ENCODE measurements at places on chromosomes 6 and 20.

GRCh38 chr6:63634630-63635029 lies 972 bp upstream of the PHF3 start:
- DNase-seq: no peak

DNA sequence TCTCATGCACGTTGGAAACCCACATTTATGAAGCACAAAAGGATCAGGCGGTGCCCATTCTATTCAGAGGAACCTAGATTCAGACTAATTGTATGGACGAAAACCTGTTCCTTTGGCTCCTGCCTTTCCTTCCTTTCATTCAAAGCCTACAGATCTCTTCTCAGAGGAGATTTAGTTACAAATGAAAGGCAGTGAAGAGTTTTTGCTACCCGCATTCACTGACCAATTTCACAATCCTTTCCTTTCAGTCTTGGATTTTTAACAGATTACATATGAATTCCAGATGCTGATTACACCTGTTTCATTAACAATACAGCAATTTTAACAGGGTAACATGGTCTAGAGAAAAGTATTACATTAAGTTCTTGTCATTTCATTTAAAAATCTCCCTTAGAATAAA lies 32.0 kb downstream of the TMEM242 start:
- no peak for DNase-seq

GRCh38 chr6:26315274-26315673 lies 49.7 kb upstream of the BTN3A2 start:
- DNase-seq: no peak

DNA sequence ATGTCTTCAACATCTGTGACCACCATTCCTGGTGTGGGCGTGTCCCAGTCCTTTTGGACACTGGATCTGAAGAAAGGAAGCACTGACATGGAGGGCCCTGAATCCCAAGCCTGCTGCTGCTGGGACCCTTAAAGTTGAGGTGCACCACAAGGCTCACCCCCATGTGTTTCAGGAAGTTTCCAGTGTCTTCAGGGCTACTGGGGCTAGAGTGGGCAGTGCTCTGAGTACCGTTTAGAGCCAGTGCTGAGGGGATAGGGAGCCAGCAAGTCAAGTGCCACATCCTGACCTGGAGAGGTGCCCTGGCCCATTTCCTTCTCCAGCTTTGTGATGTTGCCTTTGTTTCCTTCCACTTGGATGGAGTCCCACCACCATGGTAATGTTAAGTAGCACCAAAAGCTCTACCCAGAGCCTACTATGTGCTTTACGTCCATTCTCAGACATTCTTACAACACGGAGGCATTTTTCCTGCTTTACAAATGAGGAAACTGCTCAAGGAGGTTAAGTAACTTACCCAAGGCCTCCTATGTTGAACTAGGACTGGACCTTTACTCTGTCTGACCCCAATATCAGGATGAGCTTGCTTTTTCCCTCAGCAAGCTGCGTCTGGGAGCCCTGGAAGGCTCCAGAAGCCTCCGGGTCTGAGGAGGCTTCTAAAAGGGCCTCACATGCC lies 552 bp upstream of the DEF6 start:
- DNase-seq: no peak

DNA sequence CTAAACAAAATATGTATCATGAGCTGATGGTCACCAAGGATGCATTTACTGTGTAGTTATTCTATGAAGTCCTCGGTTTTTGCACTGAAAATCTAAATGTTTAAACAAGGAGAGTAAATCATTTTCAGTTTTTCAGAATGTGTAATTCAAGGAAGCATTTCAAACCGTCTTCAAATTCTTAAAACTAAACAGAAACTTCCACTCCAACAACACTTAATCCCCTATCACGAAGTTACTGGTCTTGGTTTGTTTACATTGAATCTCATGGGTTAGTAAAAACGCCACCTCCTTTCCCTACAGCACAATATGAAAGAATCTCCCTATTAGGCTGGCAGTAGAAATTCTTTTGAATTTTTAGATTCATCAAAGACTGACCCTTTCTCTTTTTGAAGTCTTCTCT lies 192.9 kb downstream of the AIG1 start:
- no peak for DNase-seq

DNA sequence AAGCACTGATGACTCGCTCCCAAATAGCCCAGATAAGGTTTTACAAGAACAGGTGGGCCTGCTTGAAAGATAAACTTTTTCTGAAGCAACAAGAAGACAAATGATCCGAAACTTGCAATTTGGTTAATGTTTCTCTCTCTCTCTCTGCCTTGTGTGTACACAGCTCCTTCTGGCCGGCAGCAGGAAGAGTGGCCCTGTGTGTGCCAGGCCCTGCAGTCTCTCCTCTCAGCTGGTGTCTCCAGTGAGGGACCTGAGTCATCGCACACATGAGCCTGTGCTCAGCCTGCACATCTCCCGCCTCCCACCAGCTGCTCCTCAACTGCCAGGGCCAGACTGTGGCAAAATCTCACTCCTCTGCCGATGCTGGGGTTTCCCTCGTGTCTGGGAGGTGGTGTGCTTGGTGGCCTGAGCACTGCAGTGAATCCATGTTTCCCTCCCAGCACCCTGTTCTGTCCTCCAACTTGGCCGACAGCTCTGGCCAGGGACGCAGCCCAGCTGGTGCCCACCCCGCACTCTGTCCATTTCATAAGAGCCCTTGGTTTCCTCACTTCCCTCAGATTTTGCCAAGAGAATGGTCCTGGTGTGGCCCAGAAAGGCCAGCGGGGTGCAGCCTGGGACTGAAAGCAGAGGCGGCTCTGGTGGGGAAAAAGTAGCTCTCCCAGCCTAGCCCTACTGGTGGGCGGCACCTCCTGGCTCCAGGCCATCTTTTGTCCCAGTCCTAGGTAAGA lies 49.4 kb downstream of the ERMARD start:
- peak; percentile 36 for DNase-seq

DNA sequence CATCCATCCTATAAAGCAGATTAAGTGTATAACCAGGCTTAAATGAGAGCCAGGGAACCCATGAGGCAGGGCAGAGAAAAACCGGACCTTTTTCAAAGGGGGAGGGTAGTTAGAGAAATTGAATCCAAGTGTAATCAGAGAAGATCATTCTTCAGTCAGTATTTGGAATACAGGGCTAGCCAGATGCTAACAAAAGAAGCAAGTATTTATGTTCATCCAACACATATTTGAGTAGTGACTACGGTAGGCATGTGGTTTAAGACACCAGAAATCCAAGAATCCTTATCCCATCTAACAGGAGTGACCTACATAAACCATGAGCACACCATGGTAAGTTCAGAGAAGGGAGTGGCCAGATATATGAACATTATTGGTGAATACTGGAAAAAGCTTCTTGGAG lies 46.8 kb upstream of the FAM83C start:
- peak; percentile 97 for DNase-seq

GRCh38 chr6:141403103-141403502 lies 729.6 kb upstream of the GJE1 start:
- DNase-seq: no peak

- no peak for DNase-seq
Measured at GRCh38 chr6:114140416-114140815, 169.5 kb upstream of the HDAC2 start.

GRCh38 chr6:105211831-105212230 lies 32.0 kb upstream of the POPDC3 start:
- no peak for DNase-seq

- peak; percentile 35 for DNase-seq
Measured at GRCh38 chr6:42403421-42403820, 48.3 kb downstream of the TRERF1 start.

DNA sequence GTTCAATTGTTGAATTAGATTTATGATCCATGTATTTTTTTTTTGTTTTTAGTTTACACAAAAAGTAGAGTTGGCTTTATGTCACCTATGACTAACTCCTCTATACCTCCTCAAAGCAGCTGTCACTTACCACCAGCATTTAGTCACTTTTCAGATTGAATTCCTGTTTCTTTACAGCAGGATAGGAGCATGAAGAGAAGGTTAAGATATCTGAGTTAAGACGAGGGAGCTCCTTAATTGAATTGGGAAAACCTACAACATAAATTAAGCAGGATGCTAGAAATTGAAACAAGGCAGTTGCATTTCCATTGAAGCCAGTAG lies 237.2 kb downstream of the FARS2 start:
- no peak for DNase-seq

DNA sequence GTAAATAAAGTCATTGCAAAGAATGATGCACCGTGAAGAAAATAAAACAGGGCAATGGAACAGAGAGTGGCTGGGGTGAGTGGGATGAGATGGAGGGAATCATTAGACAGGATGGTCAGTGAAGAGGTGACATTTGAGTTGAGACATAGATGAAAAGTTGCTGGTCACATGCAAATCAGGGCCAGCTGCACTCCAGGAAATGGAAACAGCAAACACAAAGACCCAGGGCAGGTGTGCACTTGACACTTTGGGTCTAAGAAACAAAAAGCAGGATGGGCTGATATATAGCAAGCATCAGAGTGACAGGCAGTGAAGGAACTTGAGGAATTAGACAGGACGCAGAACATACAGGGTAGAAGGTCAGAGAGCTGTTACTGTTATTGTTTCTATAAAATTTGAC lies 171.5 kb upstream of the RIPOR2 start:
- DNase-seq: no peak

DNA sequence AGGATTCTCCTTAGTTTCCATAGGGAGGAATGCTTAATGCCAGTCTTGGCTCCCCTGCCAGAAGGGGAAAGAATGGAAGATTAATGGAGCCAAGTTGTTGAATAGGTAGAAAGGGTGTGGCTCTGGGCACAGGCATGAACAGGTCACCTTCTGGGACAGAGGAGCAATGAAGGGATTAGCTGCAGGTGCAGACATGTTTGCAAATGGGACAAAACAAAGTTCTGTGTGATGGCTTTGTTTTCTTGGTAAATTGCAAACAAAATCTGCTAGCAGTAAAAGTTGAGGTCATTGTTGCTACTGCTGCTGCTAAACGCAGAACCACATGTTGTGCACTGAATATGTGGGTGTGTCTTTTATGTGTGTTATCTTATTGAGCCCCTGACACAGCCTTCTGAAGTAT lies 93.3 kb downstream of the PERP start:
- DNase-seq: no peak

- peak; percentile 20 for DNase-seq
Measured at GRCh38 chr6:138007014-138007472, 100.2 kb downstream of the PERP start.

DNA sequence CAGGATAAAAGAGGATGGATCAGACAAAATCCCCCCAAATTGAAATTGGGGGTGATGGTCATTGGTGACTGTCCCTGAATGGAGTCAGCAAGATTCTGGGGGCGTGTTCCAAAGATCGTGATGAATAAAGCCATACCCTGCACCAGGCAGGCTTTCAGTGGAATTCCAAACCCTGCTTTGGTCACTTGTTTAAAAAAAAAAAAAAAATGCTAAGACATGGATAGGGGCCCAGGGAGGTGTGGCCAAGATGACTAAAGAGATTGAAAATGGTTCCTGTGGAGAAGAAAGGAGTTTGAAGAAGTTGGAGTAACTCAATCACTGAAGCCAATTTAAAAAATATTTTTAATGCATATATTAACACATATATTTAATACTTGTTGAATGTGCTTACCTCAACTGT lies 161.4 kb upstream of the KCNG1 start:
- DNase-seq: peak; percentile 31

DNA sequence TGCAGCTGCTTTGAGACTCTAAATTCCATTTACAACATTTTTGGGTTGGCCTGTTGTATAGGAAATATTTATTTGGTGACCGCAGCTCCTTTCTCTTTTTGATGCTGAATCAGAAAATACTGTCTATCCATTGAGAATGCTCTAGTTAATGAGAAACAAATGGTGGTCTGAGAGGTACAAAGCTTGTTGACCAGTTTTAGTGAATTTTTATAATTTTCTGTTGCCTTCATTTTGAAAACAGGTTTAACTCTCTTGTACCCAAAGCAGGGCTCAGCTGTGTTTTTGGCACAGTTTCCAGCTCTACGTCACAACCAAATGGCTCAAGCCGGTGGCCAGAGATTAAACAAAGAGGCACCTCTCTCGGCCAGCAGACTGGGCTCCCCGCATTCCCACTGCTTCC lies 113.2 kb downstream of the FNDC1 start:
- DNase-seq: peak; percentile 5

GRCh38 chr20:48025661-48026060 lies 240.4 kb upstream of the SULF2 start:
- peak; percentile 80 for DNase-seq

DNA sequence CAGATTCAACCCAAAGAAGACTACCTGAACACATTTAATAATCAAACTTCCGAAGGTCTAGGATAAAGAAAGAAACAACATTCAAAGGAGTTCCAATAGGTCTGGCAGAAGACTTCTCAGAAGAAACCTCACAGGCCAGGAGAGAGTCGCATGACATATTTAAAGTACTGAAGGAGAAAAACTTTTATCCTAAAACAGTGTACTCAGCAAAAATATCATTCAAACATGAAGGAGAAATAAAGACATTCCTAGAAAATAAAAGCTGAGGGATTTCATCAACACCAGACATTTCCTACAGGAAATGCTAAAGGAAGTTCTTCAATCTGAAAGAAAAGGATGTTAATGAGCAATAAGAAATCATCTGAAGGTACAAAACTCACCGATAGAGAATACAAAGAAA lies 108.6 kb downstream of the BTBD9 start:
- DNase-seq: no peak

- DNase-seq: no peak
Measured at GRCh38 chr6:99092461-99092860, 144.7 kb upstream of the FBXL4 start.

- no peak for DNase-seq
Measured at GRCh38 chr6:115396112-115396906, 664.4 kb downstream of the FRK start.

DNA sequence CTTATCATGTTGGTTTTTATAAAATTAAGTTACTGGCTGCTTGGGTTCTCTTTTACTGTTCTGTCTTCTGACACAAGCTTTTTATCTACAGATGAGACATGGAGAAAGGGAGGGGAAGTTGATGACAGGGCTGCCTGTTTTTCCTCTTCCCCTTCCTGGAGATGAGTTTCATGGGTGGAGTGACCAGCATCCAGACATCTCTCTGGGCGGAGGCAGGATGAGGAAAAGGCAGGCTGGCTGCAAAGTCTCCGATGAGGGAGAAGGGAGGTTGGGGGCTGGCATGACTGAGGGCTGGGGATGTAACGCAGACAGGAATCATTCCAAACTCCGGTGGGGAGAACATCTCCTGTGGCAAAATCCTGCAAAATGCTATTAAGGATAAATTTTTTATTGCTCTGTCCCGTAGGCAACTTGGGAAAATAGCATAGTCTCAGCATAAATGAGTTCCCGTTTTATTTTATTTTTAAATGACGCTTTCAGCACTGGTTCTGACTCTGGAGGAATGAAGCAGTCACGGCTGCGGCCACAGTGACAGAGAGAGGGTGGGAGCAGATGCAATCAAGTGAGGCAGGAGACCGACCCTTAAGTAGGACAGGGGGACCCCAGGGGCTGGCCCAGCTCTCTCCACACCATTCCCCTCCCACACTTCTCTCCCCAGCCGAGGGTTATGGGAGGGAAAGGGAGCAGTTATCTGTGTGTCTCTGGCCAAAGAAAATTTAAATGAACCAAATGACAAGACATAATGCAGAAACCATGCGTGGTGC lies 108.8 kb upstream of the PMEPA1 start:
- no peak for DNase-seq

DNA sequence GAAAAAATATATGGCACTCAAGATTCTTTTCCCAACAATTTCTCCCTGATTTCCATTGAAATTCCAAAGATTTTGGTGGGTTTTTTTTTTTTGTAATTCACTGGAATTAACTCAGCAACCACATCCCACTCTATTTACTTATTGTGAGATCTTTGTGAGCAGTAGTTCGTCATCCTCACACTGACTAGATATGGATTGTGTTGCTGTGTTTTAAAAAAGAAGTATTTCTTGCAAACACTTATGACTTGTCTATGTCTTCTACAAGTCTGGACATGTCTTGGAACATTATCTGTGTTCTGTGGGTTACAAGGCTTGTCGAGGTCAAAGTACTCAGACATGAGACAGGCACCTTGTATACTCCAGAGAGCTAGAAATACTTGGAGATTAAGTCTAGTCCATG lies 7.3 kb upstream of the TENT5A start:
- DNase-seq: peak; percentile 47
